ENCODE measurements at places on chromosomes 4 and X.

DNA sequence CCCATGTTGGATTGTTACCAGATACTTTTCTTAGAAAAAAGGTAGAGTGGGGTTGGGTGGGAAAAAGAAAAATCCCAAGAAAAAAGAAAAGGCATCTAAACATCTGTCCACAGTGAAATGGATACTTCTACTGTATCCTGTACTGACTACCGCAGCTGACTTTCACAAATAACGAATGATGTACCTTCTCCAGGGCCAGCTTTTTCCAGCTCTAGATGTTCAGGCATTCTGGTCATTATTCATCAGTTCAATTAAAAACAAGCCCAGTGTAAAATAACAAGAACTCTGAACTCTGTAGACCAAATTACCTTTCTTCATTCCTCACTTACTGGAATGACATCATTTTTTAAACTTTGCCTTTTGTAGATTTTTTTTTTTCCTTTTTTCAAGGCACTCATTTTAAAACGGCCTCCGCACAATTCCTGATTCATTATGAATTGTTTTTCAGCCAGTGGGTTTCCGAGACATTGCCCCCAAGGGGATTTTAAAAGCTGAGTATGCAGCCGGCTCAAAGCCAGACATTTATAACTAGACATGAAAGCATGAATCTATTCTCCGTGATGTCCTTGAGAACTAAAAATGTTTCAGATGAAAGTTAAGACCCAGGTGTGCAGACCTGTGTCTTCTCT, 113.5 kb downstream of the PRKX start:
- DNase-seq = no peak

DNA sequence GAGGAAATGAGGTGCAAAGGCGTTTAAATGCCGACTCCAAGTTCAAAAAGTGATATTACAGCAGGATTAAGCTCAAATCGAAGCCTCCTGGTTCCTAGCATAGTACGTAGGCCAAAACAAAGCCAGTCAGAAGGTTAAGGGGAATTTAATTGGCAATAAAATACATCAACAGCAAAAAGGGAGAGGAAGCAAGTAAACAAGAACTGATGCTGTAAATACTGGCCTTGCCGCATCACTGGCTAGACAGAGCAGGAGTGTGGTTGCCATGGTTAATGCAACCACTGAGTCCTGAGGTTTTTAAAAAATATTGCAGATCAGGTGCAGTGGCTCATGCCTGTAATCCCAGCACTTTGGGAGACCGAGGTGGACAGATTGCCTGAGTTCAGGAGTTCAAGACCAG, 63.2 kb upstream of the FBXW7 start:
- DNase-seq = no peak

- DNase-seq = peak; percentile 27
Observed at GRCh38 chrX:102154900-102155805, 624 bp downstream of the BEX5 start.

- DNase-seq = no peak
Observed at GRCh38 chr4:23811161-23811560, 78.7 kb downstream of the PPARGC1A start.

GRCh38 chrX:117969782-117970181, 146.8 kb downstream of the KLHL13 start:
- no peak for DNase-seq

- peak; percentile 38 for DNase-seq
Observed at GRCh38 chrX:71859637-71860036, 51.0 kb upstream of the NHSL2 start.

DNA sequence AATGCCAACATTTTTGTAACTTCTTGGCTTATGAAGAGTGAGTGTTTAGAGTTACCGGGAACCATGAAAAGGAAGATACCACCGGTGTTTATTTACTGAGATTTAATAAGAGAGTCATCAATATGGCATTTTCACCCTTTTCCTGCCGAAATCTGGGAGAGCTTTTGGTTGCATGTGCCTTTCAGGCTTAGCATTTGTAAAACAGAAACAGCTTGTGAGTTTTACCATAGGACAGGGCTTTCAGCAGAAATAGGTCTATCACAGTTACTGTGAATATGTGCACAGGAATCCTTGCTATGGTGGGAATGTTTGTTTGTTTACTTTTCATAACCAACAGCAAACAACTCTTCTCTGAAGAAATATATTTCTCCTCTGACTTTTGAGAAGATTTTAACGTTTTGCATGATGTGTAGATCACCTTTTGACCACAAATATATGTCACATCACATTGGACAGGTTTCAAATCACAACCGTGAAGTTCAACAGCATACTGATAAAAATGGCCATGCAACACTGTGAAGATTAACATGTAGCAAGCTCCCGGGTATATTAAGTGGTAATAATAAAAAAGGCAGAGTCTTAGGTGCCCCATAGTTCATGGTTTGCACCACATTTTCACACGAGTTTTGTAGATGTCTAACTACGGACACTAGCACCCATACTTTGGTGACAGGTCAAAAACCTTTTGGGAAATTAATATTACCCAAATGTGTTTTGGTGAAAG, 21.3 kb downstream of the ARHGAP24 start:
- no peak for DNase-seq

DNA sequence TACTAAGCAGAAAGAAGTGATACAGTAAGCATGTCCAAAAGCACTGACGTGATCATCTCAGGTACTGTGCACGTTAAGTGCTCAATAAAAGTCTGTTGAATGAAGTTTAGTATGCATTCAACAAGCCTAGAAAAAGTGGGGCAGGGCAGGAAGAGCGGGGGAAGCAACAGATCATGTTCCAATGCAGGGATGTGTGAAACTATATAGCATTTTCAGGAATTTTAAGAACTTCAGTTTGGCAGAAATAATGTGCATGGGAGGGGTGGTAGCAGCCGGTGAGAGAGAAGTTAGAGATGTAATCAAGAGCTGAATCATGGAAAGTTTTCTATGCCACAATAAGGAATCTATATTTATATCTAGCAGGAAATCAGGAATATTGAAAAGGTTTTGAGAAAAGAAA, 19.2 kb upstream of the CCNA2 start:
- DNase-seq = no peak

DNA sequence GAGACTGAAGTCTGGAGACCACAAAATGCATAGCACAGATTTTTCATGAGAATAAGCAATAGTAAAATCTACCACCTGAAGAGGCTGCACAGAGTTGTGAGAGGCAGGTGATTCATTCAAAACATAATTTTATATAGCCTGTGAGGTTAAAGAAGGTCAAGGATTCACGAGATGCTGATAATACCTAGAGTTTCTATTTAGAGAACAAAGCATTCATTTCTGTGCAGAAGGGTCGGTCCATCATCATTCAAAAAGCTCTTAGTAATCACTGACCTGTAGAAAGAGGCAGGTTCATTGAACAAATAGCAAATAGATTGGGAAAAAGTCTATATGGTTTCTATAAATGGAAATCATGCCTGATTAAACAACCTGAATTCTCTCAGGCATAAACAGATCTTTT, 26.6 kb downstream of the GABRB1 start:
- DNase-seq = no peak

- DNase-seq = no peak
Observed at GRCh38 chrX:129525896-129526295, 2.6 kb upstream of the SMARCA1 start.

DNA sequence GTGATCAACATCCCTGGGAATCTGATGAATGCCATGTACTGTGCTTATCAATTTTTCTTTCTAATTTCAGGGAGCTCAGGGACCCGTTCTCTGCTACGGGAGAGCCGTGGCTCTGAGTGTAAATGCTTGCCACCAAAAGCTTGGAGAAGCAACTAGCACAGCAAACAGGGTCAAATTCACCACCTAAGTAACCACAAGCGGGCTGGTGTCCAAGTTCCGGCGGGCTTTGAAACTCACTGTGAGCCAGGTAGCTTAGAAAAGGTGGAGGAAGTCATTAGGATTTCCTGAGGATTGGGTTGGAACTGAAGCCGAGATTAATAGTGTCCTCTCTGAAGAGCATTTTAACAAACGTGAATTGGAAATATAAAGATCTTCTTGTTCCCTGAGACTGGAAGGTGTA, 87.2 kb downstream of the CLDN34 start:
- no peak for DNase-seq

DNA sequence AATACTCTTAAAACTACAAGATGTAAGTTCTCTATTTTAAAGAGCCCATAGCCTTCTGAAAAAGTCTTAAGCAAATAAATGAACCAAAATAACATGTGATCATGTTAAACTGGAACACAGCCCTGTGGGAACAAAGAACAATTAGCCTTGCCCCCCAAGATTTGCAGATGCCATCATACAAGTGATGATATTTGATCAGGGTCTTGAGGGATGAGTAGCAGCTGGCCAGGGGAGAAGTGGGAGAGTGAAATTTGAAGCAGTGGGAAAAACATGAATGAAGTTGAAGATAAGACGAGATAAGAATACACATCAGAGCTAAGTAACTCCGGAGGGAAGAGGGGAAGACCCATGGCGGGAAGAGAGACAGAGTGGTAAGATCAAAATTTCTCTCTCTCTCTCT, 450.1 kb upstream of the FTHL17 start:
- no peak for DNase-seq

- DNase-seq = no peak
Observed at GRCh38 chrX:28127662-28128061, 146.4 kb upstream of the DCAF8L1 start.

DNA sequence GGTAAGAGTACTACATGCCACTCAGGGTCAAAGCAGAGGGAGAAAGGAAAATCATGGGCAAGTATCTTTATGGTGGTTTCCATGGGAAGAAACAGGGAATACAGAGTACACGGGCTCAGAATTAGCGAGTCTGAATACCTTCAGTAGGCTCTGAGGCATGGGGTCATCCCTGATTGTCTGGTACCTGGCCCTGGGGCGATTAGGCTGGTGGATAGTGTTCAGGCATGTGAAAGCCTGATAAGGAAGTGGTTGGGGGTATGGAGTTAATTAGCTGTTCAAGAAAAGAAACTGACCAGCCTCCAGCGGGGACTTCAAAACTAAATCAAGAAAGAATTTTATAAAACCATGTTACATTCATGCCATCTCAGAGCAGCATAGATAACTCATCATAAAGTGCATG, 518.8 kb downstream of the RAB28 start:
- no peak for DNase-seq

GRCh38 chrX:23786268-23786815, 3.4 kb downstream of the SAT1 start:
- peak; percentile 47 for DNase-seq

DNA sequence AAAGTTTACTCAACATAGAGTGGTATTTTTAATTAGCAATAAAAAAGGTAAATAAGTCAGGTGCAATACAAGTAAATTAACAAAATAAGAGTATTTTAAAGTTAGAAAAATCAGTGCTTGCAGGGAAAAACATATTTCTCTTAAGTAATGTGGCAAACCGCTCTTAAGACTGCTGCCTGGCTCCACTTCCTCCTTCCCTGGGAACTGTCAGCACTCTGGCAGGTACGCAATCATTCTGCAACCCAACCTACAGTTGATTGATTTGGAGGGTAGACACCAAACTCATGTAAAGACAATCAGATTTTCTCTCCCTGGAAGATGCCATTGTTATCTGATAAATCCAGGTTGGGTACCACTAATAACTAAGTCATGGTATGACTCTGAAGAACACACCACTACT, 63.9 kb downstream of the PPP3CA start:
- no peak for DNase-seq

- DNase-seq = no peak
Observed at GRCh38 chrX:6225288-6225910, 3.3 kb downstream of the NLGN4X start.

DNA sequence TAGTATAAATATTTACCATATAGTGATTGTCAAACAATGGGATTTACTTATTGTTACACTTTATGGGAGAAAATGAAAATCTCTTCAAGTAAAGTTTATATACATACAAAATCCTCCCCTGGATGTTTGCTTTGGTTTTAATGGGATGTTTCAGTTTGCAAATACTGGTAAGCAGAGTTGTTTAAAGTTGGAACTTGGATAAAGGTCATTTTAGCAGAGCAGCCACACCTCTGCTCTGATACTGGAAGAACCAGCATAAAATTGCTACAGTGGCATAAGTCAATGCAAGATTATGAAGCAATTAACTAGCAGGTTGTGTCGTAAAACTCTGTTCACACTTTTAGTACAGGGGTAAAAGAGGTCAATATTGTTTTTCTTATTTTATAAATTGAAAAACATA, 101.2 kb downstream of the TRAPPC11 start:
- DNase-seq = no peak

Data from CD4-positive, alpha-beta T cell treated with Interleukin-21 for 1 hour (primary cell).